ENCODE measurements at places on chromosomes 7 and 10.

- DNase-seq = no peak
Measured at GRCh38 chr7:96198047-96198636, 123.8 kb downstream of the SLC25A13 start.

DNA sequence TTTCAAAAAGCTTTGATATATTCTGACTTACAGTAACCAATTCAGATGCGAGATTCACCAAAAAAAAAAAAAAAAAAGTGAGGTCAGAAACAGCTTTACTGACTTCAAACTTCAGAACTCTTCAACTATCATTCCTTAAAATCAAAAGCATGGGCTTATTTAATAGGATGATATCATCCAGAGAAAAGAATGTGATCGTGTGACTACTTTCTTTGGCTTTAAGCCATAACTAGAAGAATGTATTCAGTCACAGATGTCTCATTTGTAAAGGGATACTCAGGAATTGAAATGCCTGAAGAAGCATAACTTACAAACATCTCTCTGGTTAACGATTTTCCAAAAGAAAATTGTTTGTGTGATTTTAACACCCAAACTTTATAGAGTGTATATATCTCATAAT is 11.5 kb downstream of the TPK1 start:
- no peak for DNase-seq

DNA sequence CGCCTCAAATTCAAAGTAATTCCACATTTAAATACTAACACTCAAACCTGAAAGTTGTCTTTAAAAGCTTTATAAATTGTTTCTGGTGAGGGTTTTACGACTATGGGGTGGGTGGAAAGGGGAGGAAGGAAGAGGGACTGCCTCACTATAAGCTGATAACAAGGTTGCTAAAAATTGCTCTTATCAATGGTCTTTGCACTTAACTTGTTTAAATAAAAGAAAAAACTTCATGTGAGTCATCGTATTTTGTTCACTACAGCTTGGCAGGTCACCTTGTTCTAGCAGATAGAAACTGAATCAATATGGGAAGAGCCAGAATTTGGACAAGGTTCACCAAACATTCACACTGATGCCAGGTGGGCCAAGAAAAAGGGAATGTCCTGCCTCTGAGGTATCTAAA is 129.2 kb downstream of the TES start:
- DNase-seq = no peak

DNA sequence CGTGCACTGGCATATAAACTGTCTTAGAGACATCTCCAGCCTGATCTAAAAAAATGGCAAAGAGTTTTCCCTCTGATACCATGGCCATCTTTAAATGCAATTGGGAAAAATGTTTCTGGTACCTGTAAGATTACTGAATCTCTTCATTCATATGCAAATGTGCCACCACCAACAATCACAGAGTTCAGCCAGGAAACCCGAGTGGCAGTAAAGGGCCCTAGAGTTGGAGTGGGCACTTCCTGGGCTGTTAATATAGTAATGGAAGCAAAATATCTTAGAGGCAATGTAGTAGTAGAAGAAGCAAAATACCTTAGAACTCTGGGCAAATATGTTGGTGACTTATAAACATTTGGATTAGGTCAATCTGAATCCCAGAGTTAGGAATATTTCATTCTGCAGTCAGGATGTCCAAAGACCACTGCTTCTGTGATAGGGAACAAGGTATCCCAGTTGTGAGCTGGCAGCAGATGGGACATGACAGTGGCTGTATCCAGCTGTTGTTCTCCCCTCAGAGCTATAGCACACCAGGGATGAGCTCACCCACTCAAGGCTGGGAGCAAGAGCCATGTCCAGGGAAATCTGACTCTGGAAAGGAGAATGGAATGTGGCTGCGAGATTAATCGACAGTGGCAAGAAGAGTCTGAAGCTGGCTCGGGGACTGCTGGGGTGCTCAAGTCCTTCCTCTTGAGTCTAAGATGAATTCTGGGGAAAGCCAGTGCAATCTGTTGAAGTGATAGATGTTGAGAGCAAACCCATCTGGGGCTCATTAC is 332.1 kb downstream of the PHTF2 start:
- no peak for DNase-seq

DNA sequence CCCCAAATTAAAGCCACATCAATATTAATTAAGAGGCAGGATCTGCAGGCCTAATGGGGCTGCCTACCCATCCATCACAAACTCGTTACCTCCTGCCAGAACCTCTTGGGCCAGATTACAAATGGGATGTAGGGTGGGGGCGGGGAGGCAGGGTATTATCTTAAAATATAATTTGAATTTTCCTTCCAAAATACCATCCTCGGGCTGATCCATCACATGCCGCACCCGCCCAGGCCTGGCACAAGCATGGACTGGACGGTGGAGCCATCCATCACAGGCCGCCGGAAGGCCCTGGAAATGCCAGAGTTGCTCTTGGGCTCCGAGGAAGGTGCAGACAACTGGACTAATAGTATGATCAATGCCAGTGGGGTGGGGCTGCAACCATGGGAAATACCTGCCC is 212.8 kb downstream of the GRID1 start:
- DNase-seq = no peak

- no peak for DNase-seq
Measured at GRCh38 chr7:50202052-50202555, 102.4 kb upstream of the IKZF1 start.

GRCh38 chr10:14259696-14260566 is 70.8 kb downstream of the FRMD4A start:
- no peak for DNase-seq

DNA sequence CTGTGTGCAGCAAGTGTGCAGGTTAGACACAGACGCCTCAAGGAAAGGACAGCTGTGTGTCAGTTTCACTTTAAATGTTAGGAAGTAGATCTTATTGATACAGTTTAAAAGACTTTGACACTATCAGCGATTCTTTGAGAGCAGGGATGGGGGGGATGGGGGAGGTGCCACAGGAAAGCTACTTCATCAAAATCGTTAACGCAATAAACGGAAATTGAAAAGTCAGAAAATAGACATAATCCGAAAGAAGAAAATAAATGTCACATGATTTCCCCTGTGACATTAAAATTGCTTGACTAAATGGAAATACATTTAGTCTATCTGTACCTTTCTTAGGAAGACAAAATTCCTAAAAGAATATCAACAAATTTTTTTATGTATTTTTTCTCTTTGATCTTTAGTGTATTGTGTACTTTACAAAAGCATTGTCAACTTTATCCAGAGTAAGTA is 476 bp upstream of the ZNF33B start:
- DNase-seq = peak; percentile 16

- no peak for DNase-seq
Measured at GRCh38 chr10:129912166-129912917, 51.7 kb downstream of the EBF3 start.

DNA sequence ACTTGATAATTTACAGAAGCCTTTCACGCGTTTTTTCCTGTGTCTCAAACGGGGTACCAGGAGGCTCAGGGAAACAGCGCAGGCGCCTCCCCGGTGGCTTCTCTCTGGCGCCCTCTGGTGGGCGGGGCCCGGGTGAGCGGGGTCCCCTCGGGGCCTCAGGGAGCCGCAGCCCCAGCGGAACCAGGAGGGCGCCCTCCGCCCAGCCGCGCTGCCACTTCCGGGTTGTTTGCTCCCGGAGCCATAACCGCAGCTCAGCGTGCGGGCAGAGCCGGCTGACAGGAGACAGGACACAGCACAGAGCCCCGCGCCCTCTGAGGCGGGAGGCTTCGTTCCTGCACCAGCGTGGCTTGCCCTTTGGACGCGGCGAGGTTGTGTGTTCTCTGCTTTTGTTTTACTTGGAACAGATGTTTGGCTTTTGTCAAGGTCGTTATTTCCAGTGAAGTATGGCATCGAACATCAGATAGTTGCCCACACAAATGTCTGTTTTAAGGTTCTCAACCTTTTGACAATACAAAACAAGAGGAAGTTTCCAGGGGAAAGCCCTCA is 6.9 kb upstream of the CYP2E1 start:
- peak; percentile 93 for DNase-seq

All from activated T-cell treated with anti-CD3 and anti-CD28 coated beads for 4 hours (primary cell).